Urinary bladder (tissue), 4 donors: ENCODE measurements at places on chromosomes 1 and 21. TPM values are rescaled to one million over a fixed set of nuclear protein-coding genes. Genes with fewer than 3 reads are reported as not detected.

Gene CELA3A
- not detected for total RNA-seq

Gene EFHD2
- total RNA-seq = 16.9 TPM

Gene TAS1R1
- total RNA-seq = not detected

DNA sequence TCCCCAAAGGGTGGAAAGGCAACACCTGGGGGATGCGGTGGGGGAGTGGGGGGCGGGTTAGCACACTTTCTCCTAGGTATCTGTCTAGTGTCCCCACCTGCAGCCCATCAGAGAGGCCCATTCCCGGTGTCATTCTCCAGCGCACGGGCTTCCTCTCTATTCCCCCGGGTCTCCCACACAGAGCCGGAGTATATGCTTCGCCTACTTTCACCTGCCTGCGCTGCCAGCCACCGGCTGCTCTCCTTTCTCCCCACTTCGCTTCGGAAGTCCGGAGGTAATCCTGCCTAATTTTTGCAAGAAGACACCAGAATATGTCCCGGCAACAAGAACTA is 852 bp downstream of the RGS7 start:
- no peak for DNase-seq

DNA sequence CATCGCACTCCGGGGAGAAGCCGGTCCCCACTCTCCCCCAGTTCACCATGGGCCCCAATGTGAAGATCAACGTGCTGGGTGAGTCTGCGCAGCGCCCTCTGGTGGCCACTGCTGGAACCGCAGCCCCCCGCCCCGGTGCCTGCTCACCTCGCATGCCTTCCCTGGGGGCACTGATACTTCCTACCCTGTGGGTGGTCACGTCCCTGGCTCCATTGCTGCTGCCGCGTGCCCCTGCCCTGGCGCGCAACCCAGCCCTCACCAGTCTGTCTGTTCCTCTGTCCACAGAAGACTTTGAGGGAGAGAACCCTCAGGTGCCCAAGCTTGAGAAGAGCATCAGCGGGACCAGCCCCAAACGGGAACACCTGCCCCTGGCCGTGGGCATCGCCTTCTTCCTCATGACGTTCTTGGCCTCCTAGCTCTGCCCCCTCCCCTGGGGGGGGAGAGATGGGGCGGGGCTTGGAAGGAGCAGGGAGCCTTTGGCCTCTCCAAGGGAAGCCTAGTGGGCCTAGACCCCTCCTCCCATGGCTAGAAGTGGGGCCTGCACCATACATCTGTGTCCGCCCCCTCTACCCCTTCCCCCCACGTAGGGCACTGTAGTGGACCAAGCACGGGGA is 7.6 kb downstream of the EFNA3 start:
- DNase-seq = no peak

DNA sequence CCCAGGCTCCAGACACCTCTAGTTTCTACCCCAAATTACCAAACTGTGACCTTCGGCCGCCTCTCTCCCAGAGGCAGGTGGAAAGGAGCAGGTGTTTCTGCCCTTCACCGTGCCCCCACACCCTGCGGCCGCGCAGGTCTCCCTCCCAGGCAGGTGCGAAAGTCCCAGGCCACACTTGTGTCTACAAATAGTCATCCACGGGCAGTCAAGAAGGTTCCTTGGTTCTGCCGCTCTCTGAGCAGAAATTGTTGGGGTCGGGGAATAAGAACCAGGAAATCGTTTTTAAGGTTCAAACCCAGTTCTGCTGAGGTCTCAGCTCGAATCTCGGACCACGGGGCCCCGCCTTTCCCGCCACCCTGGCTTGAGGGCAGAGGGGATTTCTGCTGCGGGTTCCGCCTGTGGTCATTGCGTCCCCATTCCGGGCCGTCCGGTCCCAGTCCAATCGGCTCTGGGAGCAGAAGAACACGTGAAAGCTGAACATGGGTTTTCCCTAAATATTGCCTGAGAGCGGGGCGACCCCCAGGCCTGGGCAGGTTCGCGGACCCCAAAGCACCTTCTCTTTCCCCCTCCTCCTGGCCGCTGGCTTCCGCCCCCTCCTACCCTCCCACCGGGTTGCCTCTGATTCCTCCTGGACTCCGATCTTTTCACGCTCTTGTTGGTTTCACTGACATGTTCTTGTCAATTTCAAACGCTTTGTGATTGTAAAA is 1.2 kb upstream of the ATF3 start:
- no peak for DNase-seq

GRCh38 chr1:34946211-34946610 is 16.8 kb upstream of the DLGAP3 start:
- no peak for DNase-seq

DNA sequence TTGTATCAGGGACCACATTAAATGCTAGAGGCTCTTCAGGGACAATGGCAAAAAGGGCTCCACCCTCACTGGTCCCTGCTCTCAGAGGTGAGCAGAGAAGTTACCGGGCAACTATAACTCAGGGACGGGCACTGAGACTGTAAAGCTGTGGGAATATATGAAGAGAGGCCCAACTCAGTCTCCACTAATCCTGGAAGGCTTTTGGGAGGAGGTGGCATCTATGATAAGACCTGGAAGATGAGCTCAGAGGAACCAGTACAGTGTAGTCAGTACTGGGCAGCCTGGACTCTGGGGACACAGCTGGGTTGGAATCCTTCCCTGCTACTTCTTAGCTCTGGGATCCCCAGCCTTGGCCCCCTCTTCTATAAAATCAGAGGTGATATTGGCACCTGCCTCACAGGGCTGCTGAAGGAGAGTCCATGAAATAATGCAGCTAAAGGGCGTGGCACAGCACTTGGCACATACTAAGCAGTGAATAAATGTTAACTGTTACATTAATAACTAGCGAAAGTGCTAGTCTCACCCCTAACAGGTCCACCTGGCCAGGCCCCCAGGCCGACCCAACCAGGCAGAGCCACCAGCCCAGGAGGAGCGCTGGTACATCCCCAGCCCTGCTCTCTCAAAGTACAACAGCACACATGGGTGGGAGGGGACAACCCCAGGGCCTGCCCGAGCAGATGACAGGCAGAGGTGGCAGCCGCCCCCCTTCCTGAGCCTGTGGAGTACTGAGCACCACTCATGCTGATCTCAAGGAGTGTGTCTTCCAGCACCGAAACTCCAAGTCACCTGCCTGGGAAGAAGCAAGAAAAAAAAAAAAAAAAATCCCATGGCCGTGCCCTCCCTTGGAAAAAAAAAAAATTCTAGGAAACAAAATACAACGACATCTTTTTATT is 62.7 kb downstream of the CASZ1 start:
- no peak for DNase-seq

DNA sequence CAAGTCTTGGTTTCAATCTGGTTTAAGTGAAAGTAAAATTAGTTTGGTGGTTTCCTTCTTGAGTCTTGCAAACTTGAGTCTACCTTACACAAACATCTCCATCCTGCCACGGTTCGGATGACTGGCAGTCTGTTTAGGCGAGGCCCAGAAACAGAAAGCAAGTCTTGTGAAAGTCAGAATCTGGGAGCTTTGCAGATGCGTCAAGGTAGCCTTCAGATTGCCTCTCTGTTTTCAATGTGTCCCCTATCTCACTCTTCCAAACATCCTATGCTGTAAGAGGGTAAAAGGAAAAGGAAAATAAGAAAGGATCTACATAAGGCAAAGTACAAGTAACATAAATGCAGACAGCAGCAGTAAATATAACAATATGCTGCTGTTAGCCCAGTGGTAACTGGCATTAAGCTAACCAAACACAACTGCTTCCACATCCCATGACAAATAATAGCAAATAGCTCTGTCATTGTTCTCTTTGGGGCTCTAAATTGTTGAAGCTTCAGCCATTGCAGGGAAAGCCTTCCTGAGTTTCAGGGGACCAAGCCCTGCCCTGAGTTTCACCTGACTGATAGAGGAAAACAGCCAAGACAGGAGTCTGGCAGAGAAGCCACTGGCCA is 26.2 kb upstream of the C1orf105 start:
- DNase-seq = no peak
